ENCODE measurements at places on chromosomes 3 and 15.

- no peak for DNase-seq
Measured at GRCh38 chr15:25192651-25193050, 237.9 kb downstream of the SNRPN start.

GRCh38 chr3:172517859-172518466 is 5.3 kb downstream of the TNFSF10 start:
- DNase-seq: no peak

DNA sequence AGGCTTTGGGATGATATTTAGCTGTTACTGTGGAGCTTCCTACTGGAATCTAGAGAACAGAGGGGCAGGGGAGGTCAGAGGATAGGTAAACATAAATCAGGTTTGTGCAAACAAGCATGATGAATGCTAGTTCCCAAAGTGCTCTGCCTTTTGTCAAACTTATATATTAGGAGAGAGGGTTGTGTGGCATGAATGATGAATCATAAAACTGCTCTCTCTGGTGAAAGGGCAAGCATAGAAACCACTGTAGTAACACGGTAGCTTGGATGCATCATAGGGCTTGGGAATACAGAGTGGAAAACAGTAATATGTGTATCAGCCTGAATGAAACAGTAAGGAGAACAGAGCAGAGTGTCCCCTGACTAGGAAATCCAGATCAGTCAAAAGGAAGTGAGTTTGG is 486.7 kb downstream of the IL5RA start:
- no peak for DNase-seq

GRCh38 chr3:99857278-99857677 is 39.6 kb downstream of the CMSS1 start:
- DNase-seq: no peak

DNA sequence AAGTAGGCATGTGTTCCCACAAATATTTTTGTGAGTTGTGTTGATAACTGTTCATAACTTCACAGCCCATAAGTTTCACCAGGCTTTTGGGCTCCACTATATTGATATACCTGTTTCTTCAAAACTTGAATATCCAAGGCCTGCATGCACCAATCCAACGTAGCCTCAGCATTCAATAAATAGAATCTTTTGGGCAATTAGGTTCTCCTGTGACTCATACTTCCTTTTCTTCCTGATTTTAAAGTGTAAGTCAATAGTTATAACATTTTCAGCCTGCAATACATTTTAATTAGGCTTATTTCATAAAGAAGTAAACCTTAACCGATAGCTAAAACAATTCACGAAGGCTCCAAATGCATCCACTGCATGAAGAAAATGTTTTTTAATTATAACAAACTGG is 97.8 kb upstream of the SPRED1 start:
- no peak for DNase-seq

All from left kidney (tissue), 8 donors.